ENCODE measurements at places on chromosomes 3 and 15.
A peak's percentile ranks its signal among the peaks of the same experiment; 100 is the strongest.

GRCh38 chr15:28887339-28888174 is 1.8 kb downstream of the APBA2 start:
- H3K27ac ChIP-seq: peak overlapping the region; percentile 53
- H3K27me3 ChIP-seq: peaks cover 11% of the 10 kb centered on the region
- peak overlapping the region; percentile 90 for H3K4me3 ChIP-seq
- DNase-seq: no peak

DNA sequence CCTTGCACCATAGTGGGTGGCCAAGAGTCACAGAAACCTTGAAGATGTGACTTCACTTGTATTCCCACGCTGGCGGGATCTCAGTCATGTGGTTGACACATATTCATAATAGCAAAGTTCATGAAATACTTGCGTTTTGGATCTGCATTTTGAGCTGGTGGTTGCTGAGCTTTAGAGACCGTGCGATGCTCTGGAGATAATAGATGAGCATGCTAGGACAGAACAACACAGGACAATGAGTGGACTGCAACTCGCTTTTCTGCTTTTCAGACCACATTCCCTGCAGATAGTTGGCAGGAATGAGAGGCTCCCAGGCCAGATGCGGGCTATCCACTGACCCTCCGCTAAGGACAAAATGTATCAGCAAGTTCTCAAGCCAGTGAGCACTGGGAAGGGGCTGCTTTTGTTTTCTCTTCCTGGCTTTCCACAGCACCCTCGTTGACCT is 13.8 kb upstream of the STARD5 start:
- no peak for DNase-seq
- peaks cover 4% of the 10 kb centered on the region for H3K36me3 ChIP-seq
- H3K4me3 ChIP-seq: no peak overlapping the region
- no peak overlapping the region for H3K27ac ChIP-seq
- peaks cover 3% of the 10 kb centered on the region for H3K27me3 ChIP-seq

DNA sequence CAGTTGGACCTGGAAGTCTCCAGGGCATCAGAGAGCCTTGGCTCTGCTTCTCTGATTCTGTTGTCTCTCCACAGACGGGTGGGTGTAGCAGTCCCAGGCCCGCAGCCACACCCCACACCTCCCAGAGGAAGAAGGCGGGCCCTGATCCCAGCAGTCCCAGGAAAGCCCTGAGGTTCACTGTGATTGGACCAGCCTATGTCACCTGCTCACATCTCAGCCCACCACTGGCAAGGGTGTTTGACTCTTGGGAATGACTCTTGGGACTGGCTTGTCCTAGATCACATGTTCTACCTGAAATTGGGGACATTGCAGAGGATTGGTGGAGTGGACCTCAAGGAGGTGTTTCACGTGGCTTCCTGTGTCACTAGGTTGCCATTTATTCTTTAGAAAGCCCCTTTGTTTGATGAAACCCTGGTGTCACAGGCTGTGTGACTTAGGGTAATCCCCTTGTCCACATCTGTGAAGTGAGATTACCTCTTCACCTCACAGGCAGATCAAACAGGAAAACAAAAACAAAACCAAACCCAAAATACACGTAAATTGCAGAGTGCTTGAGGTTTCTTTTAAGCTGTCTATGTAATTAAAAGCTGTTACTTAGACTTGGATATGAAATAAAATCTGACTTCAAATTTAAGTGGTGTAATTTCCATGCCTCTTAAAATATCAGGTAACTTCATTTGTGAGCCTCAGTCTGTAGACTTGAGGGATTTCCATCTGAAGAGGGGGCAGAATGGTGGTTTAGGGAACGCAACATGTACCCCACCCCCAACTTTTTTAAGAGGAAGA is 26.7 kb downstream of the FLNB start:
- DNase-seq: no peak
- H3K27ac ChIP-seq: no peak overlapping the region
- H3K4me1 ChIP-seq: peaks cover 23% of the 10 kb centered on the region
- peaks cover 10% of the 10 kb centered on the region for H3K36me3 ChIP-seq
- H3K27me3 ChIP-seq: no peaks in the 10 kb centered on the region

DNA sequence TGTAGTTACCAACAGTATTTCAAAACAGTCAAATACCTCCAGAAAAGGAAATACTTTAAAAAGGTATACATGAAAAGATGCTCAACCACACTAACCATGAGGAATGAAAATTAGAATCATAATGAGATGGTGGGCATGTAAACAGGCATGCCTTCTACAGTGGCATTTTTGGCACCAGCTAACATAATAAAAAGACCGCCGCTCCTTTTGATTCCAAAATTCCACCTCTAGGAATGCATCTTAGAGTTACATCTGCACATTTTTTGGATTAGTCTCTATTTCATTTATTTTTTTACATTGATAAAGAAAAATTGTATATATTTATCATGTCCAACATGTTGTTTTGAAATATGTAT is 37.0 kb upstream of the SPTBN5 start:
- peaks cover 69% of the 10 kb centered on the region for H3K4me1 ChIP-seq
- H3K36me3 ChIP-seq: peaks cover 35% of the 10 kb centered on the region
- H3K4me3 ChIP-seq: no peak overlapping the region

GRCh38 chr15:72306211-72306785 is 13.7 kb downstream of the CELF6 start:
- no peak overlapping the region for H3K4me3 ChIP-seq
- peak; percentile 58 for DNase-seq
- peaks cover 4% of the 10 kb centered on the region for H3K4me1 ChIP-seq
- H3K27me3 ChIP-seq: peaks cover 10% of the 10 kb centered on the region

GRCh38 chr3:111768571-111769100 is 90.4 kb upstream of the PHLDB2 start:
- no peaks in the 10 kb centered on the region for H3K36me3 ChIP-seq
- no peak overlapping the region for H3K4me3 ChIP-seq
- H3K4me1 ChIP-seq: peaks cover 9% of the 10 kb centered on the region
- H3K27me3 ChIP-seq: no peaks in the 10 kb centered on the region

DNA sequence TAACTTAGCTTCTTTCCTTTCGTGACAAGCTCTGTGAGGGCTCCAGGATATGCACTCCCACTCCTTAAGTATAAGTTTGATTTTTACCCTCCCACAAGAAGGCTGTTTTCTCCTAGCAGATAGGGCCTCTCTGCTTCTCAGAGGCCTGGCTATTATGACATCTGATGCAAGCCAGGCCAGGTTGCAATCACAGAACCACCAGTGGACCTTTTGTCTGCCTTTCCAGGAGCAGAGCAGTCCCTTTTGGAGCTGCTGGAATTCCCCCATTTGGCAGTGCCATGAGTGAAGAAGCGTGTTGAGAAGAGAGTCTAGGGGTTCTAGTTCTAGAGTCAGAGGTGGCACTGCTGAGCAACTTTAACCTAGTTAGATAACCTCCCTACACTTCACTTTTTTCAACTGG is 1004.3 kb upstream of the SEMA6D start:
- peaks cover 5% of the 10 kb centered on the region for H3K36me3 ChIP-seq
- no peaks in the 10 kb centered on the region for H3K4me1 ChIP-seq
- peaks cover 1% of the 10 kb centered on the region for H3K27me3 ChIP-seq
- DNase-seq: no peak
- H3K4me3 ChIP-seq: no peak overlapping the region

DNA sequence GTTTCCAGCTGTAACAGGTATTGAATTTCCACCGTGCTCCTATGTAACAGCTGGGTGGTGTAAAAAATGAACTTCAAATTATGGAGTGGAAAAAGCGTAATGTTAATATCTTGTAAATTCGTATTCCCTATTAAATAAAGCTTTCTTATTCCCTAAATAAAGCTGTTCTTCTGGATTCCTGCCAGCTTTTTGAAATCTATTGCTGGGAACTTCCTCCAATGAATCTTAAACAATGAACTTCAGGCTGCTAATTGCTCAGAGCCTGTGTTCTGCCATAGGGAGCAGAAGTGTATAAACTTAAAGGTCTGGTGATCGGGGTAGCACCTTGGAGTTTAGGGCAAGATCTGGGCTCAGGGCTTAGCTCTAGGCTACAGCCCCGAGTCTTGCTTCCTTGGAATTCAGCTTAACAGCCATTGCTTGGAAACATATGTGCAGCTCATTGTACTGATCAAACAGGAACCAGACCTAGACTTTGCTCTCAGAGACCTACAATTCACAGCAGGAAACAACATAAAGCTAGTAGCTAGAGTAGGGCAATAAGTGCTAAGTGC is 1.4 kb downstream of the ARL14 start:
- H3K36me3 ChIP-seq: no peaks in the 10 kb centered on the region
- H3K4me3 ChIP-seq: no peak overlapping the region
- H3K4me1 ChIP-seq: peaks cover 8% of the 10 kb centered on the region
- DNase-seq: no peak

GRCh38 chr3:124206225-124207055 is 214.5 kb upstream of the ROPN1 start:
- H3K4me1 ChIP-seq: peaks cover 25% of the 10 kb centered on the region
- no peak overlapping the region for H3K27ac ChIP-seq
- no peak for DNase-seq
- no peaks in the 10 kb centered on the region for H3K36me3 ChIP-seq
- no peak overlapping the region for H3K4me3 ChIP-seq

GRCh38 chr3:15845475-15845874 is 47.7 kb upstream of the ANKRD28 start:
- no peak overlapping the region for H3K4me3 ChIP-seq
- no peak overlapping the region for H3K27ac ChIP-seq
- H3K4me1 ChIP-seq: no peaks in the 10 kb centered on the region
- H3K27me3 ChIP-seq: peaks cover 3% of the 10 kb centered on the region
- DNase-seq: no peak
- H3K36me3 ChIP-seq: peaks cover 2% of the 10 kb centered on the region

- no peak overlapping the region for H3K27ac ChIP-seq
- no peak for DNase-seq
- H3K36me3 ChIP-seq: no peaks in the 10 kb centered on the region
- peaks cover 10% of the 10 kb centered on the region for H3K27me3 ChIP-seq
- H3K4me3 ChIP-seq: no peak overlapping the region
Observed at GRCh38 chr3:126378341-126378751, 16.4 kb upstream of the CFAP100 start.

- no peak overlapping the region for H3K4me3 ChIP-seq
- peaks cover 27% of the 10 kb centered on the region for H3K27me3 ChIP-seq
- no peak overlapping the region for H3K27ac ChIP-seq
- H3K4me1 ChIP-seq: peaks cover 39% of the 10 kb centered on the region
Observed at GRCh38 chr3:165197481-165197800, 1.3 kb upstream of the SLITRK3 start.

DNA sequence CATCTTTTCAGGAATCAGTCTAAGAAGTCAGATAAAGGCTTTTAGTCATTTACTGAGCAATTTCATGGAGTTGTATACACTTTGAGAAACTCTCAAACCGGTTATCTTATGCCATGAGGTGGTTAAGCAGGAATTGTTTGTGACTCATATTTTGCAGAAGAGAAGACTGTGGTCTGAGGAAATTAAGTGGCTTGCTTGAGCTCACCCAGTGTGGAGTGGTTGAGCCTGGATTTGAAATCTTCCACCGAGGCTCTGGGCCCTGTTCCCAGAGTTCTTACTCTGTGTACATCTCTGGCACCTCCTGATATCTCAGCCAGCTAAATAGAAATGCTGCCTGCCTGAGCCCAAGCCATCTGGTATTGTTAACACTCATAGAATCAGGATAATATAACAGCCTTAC is 37.8 kb upstream of the BCL6 start:
- no peak for DNase-seq
- H3K36me3 ChIP-seq: no peaks in the 10 kb centered on the region
- H3K4me3 ChIP-seq: no peak overlapping the region
- H3K27ac ChIP-seq: no peak overlapping the region
- no peaks in the 10 kb centered on the region for H3K4me1 ChIP-seq

GRCh38 chr3:180306691-180307090 is 270.0 kb upstream of the PEX5L start:
- H3K4me1 ChIP-seq: peaks cover 2% of the 10 kb centered on the region
- no peak overlapping the region for H3K4me3 ChIP-seq
- DNase-seq: no peak
- no peak overlapping the region for H3K27ac ChIP-seq

- no peaks in the 10 kb centered on the region for H3K4me1 ChIP-seq
- no peaks in the 10 kb centered on the region for H3K36me3 ChIP-seq
- H3K4me3 ChIP-seq: no peak overlapping the region
- H3K27ac ChIP-seq: no peak overlapping the region
Observed at GRCh38 chr15:99741835-99742234, 8.6 kb upstream of the LYSMD4 start.

GRCh38 chr15:77722759-77723460 is 90.2 kb upstream of the LINGO1 start:
- no peaks in the 10 kb centered on the region for H3K4me1 ChIP-seq
- no peak overlapping the region for H3K4me3 ChIP-seq
- peaks cover 4% of the 10 kb centered on the region for H3K36me3 ChIP-seq
- H3K27me3 ChIP-seq: peaks cover 3% of the 10 kb centered on the region
- no peak overlapping the region for H3K27ac ChIP-seq
- no peak for DNase-seq

DNA sequence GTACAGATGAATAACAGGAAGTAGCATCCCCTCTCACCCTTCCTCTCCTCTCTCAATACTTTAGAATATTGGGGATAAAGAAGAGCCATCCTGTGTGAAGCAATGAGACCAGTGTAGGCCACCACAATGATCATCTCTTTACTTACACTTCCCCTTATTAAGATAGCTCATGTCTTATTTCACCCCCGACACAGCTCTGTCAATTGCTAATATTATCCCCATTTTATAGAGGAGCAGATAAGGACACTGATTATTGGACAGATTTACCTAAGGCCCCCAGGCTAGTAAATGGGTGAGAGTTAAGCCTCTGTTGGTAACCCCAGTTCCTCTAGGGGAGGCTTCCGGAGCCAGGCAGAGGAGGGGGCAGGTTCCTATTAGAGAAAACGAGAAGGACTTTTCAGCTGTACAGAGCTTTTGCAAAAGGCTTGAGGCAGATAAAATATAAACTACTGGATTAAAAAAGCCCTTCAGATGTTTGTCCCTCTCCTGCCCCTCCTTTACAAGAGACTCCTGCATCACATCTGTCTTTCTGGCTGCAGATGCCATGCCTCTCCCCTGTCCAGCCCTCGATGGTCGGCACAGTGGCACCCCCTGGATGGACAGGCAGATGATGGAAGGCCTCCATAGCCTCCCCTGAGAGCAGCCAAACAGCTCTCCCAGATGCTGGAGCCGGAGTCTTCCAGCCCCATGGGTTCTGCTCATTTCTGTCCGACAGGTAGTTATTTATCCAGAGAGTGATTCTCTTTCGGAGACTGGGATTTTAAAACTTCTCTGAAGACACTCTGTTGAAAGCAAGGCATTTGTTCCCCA is 49.4 kb upstream of the LCTL start:
- H3K36me3 ChIP-seq: no peaks in the 10 kb centered on the region
- peaks cover 56% of the 10 kb centered on the region for H3K4me1 ChIP-seq
- peaks cover 6% of the 10 kb centered on the region for H3K27me3 ChIP-seq
- peak overlapping the region; percentile 70 for H3K27ac ChIP-seq
- no peak for DNase-seq

- H3K36me3 ChIP-seq: no peaks in the 10 kb centered on the region
- H3K4me3 ChIP-seq: no peak overlapping the region
- H3K4me1 ChIP-seq: peaks cover 9% of the 10 kb centered on the region
- H3K27me3 ChIP-seq: peaks cover 6% of the 10 kb centered on the region
- DNase-seq: no peak
- no peak overlapping the region for H3K27ac ChIP-seq
Observed at GRCh38 chr3:10468613-10469354, 36.6 kb downstream of the ATP2B2 start.

- peak overlapping the region; percentile 27 for H3K4me3 ChIP-seq
- no peak for DNase-seq
- H3K36me3 ChIP-seq: peaks cover 31% of the 10 kb centered on the region
Observed at GRCh38 chr3:52431459-52432223, 13.3 kb downstream of the SEMA3G start.
